MM.1S (cell line): ENCODE measurements at places on chromosomes 3 and 15.

GRCh38 chr15:51696566-51696965, 15.3 kb downstream of the SCG3 start:
- no peak for DNase-seq

DNA sequence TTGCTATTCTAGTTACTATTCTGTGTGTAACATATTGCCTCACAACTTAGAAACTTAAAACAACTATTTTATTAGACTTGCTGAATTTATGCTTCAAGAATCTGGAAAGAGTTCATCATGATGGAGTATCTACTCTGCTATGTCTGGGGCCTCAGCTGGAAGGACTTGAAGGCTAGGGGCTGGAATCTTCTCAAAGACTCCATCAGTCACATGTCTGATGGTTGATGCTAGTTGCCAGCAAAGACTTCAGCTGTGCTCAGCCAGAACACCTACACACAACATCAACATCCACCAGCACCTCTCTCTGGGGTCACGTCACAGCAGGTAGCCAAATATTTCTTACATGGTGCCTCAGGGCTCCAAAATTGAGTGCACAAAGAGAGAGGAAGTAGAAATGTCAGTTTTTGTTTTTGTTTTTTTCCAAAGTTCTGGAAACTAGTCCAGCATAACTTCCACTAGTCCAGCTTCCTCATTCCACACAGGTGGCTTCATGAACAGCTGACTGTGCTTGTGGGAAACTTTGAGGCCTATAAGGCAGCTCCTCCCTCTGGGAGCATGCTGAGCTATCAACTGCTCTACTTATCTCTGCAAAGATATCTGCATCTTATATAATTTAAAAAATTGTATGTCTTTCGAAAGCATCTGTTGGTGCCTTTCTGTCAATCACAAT, 325.4 kb upstream of the AGTR1 start:
- DNase-seq = no peak

GRCh38 chr15:78304216-78305066, 5.0 kb upstream of the SKIC8 start:
- DNase-seq = no peak

DNA sequence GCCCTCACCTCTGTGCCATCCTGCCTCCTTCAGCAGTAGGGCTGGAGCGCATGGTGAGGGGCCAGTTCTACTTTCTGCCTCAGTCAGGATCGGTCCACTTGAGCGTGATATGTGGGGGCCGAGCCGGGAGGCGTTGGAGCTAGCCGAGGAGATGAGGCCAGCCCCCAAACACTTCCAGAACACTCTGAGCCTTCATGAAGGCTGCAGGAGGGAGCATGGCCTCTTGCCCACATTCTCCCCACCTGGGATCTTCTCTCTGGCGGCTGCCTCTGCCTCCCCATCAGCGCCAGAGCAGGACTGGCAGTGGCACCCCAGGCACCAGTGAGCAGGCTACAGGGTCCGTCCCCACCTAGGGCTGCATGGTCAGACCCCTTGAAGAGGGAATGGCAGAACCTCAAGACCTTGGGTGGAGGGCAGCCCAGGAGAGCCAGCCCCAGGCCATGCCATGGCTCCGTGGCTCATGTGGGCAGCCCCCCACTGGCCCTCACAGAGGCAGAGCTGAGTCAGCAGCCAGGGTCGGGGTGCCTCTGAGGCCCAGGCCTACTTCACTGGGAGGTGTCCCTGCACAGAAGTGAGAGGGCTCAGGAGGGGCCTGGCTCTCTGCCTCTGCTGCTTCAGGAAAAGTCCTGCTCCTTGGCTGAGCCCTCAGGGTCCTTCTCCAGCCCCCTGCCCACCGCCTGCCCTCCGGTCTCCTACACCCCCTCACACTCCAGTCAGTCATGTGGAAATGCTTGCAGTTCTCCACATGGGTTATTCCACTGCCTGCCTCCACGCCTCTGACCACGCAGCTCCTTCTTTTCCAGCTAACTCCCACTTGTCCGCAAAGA, 28.1 kb upstream of the CYP11A1 start:
- DNase-seq = no peak

GRCh38 chr3:178850450-178851190, 221.0 kb downstream of the ZMAT3 start:
- DNase-seq = no peak

- peak; percentile 94 for DNase-seq
These were observed 12.9 kb downstream of the PCYT1A start for GRCh38 chr3:196274585-196274984.

GRCh38 chr3:67940210-67940952, 286.0 kb upstream of the SUCLG2 start:
- no peak for DNase-seq

GRCh38 chr3:184568924-184569829, 7.6 kb downstream of the EPHB3 start:
- DNase-seq = no peak

DNA sequence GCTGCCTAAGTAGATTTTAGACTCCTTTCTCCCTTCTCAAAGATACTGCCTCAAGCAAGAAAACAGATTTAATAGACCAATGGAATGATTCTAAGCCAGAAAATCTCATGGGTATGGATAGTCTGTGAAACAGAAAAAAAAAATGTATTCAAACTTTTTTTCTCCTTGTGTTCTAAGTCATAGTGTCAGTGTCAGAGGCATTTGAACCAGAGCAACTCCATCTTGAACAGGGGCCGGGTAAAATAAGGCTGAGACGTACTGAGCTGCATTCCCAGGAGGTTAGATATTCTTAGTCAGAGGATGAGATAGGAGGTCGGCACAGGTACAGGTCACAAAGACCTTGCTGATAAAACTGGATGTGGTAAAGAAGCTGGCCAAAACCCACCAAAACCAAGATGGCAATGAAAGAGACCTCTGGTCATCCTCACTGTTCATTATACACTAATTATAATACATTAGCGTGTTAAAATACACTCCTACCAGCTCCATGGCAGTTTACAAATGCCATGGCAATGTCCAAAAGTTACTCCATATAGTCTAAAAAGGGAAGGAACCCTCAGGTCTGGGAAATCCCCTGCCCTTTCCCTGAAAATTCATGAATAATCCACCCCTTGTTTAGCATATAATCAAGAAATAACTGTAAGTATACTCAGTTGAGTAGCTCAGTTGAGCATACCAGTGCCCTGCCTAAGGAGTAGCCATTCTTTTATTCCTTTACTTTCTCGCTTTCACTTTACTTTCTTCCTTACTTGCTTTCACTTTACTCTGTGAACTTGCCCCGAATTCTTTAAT, 72.8 kb upstream of the GOLGA8B start:
- DNase-seq = no peak

DNA sequence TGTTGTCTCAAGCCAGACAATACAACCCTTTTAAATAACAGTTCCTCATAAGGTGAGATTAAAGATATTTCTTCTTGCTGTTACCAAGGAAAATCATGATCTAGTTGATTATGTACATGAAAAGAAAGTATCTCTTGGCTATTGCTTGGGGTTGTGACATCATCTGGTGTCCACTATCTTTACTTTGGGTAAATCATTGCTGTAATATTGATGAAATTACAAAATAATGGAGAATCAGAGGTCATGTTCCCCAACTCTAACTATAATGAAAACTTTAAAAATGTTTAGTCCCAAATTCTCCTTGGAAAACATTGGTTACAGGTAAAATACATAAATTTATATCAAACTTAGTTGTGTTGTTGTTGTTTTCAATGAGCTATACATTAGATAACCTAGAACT, 142.2 kb downstream of the ARPP21 start:
- no peak for DNase-seq

DNA sequence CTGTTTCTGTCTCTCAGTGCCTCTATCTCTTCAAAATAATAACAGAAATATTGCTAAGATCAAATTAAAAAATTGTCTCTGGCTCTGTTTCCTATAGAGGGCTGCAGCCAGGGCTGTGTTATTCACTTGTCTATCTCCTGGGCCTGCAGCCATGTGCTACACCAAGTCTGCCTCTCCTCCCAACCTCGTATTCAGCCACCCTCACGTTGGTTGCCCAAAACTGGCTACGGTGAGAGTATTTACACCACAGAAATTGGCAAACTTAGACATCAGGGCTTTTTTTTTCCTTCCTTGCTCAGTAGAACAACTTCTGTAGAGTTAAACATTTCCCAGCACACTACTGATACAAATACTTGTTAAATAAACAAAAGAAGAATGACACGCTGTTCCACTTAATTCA, 320.9 kb upstream of the ICE2 start:
- no peak for DNase-seq

GRCh38 chr15:52803467-52804306, 13.6 kb upstream of the ONECUT1 start:
- DNase-seq = peak; percentile 37

DNA sequence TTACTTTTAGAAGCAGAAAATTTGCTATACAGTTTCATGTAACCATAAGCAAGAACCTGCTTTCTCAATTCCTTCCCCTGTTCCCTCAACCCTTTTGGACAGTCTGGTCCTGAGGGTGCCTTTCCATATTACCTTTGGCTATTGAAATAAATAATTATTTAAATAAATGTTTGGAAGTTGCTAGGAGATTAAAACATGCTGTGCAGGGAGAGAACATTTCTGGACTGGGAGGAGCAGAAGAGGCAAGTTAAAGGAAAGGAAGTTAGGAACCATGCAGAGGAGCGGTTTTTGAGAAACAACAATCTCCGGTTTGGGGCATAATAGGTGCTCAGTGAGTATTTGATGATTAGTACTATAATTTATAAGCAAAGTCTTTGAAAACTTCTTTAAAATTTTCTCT, 41.8 kb downstream of the ZNF609 start:
- no peak for DNase-seq

- no peak for DNase-seq
These were observed 2.2 kb downstream of the HPS3 start for GRCh38 chr3:149131589-149131988.

GRCh38 chr3:140927279-140928069, 14.2 kb upstream of the SLC25A36 start:
- DNase-seq = no peak

GRCh38 chr3:105976196-105976595, 107.4 kb upstream of the CBLB start:
- DNase-seq = no peak

- no peak for DNase-seq
These were observed 672.3 kb downstream of the CADM2 start for GRCh38 chr3:85631070-85631469.
